ENCODE measurements at places on chromosomes 1 and 21.

DNA sequence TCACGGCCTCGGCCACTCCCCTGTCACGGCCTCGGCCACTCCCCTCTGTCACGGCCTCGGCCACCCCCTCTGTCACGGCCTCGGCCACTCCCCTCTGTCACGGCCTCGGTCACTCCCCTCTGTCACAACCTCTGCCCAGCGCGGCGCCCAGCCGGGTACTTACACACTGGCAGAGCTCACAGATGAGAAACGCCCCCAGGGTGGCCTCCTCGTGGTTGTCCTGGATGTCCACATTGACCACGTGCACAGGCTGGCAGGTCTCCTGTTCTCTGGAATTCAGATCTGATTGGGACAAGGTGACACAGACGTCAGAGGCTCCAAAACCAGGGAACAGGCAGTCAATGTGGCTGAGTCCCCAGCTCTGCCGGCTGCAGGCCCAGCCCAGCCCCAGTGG is 3.3 kb upstream of the TMEM240 start:
- no peak for DNase-seq

GRCh38 chr1:201665036-201665435 is 126.1 kb downstream of the NAV1 start:
- DNase-seq = no peak

DNA sequence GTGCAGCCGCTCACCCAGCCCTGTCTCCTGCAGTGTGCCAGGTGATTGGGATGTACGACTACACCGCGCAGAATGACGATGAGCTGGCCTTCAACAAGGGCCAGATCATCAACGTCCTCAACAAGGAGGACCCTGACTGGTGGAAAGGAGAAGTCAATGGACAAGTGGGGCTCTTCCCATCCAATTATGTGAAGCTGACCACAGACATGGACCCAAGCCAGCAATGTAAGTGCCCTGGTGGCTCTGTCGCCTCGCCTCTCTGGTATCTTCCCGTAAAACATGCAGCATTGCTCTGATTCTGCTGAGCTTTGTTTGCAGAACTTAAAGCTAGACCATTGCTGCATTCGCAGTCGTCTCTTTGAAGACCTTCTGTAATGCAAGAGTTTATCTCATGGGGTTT is 79.2 kb downstream of the ATP5PO start:
- DNase-seq = no peak

DNA sequence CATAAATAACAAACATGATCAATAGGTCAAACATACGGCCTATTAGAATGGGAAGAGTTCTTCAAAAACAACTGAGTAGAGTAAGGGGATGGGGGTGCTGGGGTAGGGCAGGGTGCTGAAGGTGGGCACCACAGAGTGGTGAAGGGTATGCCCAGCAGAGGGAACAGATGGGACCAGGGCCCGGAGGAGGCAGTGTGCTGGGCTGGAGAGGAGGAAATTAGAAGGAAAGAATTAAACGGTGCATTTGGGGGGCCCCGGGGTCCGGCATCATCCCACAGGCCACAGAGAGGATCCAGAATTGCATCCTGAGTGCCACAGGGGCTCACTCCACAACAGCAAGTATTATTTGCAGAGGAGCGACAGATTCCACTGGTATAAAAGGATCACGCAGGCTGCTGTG is 94.5 kb downstream of the GLIS1 start:
- no peak for DNase-seq

GRCh38 chr1:244221991-244222390 is 170.9 kb downstream of the ZBTB18 start:
- no peak for DNase-seq

GRCh38 chr1:9294910-9295636 is 2.4 kb downstream of the SPSB1 start:
- no peak for DNase-seq

- no peak for DNase-seq
These were observed 34.6 kb upstream of the FMO3 start for GRCh38 chr1:171055966-171056643.

DNA sequence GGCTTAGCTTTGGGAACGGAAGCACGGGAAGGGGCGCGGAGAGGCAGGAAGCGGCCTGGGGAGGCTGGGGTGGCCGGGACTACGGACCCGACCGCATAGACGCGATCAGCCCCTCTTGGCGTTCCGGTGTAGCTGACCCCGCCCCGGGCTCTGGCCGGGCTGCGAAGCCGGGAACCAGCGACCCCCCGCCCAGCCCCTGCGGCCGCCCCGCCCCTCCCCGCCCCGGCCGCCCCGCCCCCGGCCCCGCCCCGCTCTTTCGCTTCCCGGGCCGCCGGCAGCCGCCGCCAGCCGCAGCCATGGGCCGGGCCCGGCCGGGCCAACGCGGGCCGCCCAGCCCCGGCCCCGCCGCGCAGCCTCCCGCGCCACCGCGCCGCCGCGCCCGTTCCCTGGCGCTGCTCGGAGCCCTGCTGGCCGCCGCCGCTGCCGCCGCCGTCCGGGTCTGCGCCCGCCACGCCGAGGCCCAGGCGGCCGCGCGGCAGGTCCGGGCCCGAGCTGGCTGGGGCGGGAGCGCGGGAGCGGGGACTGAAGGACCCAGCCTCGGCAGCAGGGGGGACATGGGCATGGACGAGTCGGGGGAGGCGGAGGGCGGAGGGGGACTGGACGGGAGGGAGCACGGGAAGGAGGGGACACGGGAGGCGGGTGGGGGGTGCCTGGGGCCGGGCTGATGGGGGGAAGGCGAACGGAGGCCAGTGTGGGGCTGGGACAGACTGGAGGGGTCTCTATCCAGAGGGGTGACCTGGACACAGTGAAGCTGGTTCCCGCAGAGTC is at the start of gene SELENON:
Gene SELENON (plus strand): TSS at position 259 of the 768 bp plus-strand sequence. CDS start 38 bp downstream, at position 297.
- no peak for DNase-seq

DNA sequence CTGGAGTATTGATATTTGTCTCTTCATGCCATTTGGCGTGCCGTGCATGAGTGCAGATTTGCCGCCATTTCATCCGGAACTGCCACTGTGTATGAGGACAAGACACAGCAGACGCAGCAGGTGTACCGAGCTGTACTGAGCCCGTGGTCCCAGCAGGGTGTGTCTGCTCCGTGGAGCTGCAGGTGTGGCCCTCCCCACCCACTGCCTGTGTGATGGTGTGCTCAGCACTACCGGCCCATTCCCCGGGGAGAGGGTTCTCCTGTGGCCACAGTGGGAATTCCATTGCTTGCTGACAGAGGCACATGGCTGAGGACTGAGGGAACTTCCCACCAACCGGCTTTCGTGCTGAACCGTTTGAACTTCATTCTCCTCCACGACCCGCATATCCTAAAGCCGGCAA is 34.3 kb upstream of the COL6A1 start:
- no peak for DNase-seq

- DNase-seq = no peak
These were observed 11.9 kb upstream of the CLDN8 start for GRCh38 chr21:30227633-30228404.

- no peak for DNase-seq
These were observed 18.7 kb downstream of the SLC19A1 start for GRCh38 chr21:45523411-45524101.

GRCh38 chr1:103248417-103249102 is 140.2 kb upstream of the COL11A1 start:
- DNase-seq = no peak

DNA sequence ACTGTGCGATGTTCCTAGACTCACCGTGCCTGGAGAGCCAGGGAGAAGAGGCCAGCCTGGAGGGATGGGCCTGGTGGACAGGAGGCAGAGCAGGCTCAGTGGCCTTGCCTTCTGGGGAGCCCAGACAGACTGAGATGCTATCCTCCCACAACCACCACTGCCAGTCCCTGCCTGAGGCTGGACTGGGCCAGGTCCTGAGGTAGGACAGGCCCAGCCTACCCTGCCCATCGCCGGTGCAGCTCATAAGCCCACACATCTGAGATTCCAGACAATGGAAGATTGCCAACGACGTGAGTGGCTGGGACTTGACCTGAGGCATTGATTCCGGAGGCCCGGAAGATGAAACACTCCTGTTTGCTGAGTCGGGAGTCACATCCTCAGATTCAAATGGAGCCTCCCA is 5.8 kb downstream of the CLEC20A start:
- DNase-seq = no peak

GRCh38 chr1:206716870-206717673 is 32.4 kb downstream of the MAPKAPK2 start:
- no peak for DNase-seq

- DNase-seq = no peak
These were observed 40.4 kb downstream of the PRDM16 start for GRCh38 chr1:3109355-3109754.

DNA sequence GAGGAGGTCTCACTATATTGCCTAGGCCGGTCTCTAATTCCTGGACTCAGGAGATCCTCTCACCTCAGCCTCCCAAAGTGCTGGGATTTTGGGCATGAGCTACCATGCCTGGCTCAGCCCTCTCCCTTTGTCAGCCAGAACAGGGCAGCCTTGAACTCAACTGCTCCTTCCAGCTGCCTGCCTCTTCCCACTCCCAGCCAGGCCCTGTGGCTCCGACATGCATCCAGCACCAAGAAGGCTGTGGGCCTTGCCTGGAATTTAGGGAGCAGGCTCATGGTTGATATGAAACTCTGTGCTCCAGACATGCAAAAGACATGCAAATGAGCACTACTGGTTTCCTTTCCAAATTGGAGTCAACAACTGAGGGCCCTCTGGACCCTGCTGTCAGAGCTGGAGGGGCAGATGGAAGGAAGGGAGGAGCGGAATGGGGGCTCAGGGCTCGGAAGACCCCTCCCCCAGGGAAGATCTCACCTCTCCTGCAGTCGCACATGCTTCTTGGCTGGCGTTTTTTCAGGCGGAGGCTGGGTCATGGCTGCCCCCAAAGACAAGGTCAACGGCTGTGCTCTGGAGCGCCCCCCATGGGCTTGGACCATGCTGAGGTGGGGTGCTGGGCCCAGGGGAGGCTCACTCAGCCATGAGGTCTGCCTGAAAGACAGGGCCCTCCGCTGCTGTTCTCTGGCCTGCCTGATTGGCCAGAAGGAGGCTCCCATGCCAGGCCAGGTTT is 1.4 kb downstream of the PTPN7 start:
- no peak for DNase-seq

GRCh38 chr1:32782086-32782485 is 35.1 kb downstream of the YARS1 start:
- no peak for DNase-seq

DNA sequence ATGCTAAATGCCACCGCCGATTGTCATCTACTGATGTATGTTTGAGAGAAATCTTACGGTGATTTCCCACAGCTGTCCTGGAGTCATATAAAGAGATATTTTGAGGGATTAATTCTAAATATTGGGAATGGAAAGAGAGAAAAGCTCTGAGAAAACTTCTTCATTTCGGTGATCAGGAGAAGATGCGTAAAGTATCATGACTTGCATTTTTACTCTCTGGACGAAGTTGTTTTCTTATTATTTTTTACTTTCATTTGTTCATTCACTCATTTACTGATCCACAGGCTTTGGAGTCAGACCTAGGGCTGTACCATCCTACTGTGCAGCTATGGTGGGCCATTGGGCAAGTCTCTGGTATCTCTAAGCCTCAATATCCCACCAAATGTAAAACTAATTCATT is 58.4 kb upstream of the RUNX1 start:
- DNase-seq = no peak

DNA sequence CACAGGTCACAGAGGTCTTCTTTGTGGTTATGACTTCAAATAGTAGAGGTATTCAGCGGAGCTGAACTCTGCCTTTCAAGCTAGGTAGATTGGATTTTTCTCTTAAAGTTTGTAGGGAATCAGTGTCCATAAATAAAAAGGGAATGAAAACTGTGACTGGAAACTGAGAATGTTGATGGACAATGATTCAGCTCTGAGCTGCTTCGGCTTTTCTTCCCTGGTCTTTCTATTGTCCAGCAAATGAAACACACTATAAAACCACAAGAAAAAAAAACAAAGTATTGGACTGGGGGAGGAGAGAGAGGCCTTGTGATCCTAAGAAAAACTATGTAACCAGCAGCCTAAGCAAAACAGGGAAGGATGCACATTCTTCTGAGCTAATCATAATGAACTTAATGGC is 11.1 kb downstream of the TNNI3K start:
- DNase-seq = no peak

DNA sequence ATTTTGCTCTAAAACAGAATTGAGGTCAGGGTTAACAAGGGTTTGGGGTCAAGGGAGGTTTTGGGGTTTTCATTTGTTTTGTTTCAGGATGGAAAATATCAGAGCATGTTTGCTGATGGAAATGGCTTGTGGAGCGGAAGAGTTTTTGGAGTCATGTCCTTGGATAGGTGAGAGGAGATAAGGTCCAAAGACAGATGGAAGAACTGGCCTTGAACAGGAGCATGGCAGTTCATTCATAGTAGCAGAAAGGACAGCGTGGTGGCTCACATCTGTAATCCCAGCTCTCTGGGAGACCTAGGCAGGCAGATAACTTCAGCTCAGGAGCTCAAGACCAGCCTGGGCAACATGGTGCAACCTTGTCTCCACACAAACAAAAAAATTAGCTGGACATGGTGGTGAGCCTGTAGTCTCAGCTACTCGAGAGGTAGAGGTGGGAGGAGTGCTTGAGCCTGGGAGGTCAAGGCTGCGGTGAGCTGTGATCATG is 65.1 kb downstream of the MAB21L3 start:
- DNase-seq = no peak

GRCh38 chr21:18006691-18007090 is 187.5 kb upstream of the C21orf91 start:
- DNase-seq = no peak

GRCh38 chr21:41956926-41957729 is 3.3 kb upstream of the C2CD2 start:
- no peak for DNase-seq
